Activated CD8-positive, alpha-beta memory T cell treated with anti-CD3 and anti-CD28 coated beads, Interleukin-2, amount 50 U/mL, for 48 hours (primary cell): ENCODE measurements at places on chromosomes 5 and 9.

DNA sequence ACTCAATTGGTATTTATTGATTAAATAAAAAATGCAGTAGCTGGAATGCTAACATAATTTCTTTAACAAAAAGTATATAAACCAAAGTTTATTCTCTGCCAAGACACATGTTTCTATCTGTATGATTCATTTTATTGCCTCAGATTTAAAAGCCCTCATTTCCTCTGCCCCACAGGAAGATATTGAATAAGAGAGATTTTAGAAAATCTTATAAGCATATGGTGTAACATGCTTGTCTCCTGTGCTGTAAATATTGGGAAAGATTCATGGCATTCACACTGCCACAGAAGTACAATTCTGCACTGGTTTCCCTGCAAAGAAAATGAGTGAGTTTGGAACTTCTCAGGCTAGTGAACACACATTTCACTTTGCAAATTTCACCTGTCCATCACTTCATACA is 134.9 kb upstream of the FBXL7 start:
- DNase-seq = no peak

DNA sequence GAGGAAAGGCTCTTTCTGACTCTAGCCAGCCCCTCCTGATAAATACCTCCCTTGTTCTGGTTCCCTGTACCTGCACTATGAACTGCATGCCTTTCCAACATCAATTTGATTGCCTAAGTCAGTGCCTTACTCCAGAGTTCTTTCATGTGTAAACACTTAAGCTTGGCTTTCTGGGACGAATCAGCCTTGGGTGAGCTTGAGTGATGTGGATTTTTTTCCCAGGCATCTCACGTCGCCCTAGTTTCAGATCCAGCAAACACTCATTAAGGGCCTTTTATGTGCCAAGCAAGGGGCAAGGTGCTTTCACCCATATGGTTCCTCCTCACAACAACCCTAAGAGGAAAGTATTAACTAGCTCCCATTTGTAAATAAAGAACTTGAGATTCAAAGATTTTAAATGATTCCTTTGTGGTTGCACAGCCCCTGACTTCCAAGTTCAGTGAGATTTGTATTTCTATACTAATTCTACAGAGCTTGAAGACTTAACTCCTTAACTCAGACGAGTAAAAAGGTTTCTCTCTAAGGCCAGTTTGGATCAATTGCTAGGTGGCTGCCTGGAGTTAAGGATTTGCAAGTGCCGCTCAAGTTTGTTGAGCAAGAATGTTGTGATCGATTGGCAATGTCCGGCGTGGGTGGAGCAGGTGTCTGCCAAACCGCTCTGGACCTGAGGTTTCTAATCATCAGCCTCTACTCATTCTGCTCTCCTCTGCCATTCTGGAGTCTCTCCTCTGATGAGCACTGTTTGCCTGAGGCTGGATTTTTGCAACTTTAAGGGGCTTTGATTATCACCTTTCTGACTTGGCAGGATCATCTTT is 20.2 kb upstream of the TJP2 start:
- peak; percentile 8 for DNase-seq

DNA sequence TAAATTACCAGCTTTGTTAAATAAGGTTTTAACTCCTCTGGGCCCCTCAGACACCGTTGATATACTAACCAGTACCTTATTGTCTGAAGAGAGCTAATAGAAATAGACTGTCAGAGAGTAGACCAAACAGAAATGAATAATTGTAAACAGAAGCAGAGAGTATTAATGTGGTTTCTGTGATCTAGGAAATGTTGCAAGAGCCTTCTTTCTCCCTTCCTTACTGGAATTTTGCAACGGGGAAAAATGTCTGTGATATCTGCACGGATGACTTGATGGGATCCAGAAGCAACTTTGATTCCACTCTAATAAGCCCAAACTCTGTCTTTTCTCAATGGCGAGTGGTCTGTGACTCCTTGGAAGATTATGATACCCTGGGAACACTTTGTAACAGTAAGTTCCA is 5.1 kb downstream of the TYRP1 start:
- DNase-seq = no peak

- DNase-seq = no peak
Observed at GRCh38 chr9:114383521-114384231, 4.1 kb downstream of the AKNA start.

GRCh38 chr5:40395251-40395650 is 284.5 kb upstream of the PTGER4 start:
- DNase-seq = no peak

DNA sequence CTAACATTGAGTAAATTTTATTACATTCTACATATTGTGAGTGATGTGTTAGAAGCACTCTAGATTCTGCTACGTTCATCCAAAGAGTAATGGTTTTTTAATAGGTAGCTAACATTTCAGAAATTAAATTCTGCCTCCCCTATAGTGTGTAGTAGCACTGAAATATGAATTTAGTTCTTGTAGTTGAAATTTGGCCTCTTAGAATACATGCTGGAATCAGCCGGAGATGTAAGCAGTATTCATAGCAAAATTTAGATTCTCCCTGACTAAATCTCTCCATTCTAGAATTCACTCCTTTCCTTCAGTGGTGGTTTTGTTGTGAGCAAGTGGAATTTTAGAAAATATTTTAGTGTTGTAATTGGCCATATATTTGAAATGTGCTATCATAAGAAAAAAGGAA is 799.9 kb upstream of the CDH10 start:
- no peak for DNase-seq

- DNase-seq = no peak
Observed at GRCh38 chr5:42751044-42751443, 5.6 kb upstream of the CCDC152 start.

DNA sequence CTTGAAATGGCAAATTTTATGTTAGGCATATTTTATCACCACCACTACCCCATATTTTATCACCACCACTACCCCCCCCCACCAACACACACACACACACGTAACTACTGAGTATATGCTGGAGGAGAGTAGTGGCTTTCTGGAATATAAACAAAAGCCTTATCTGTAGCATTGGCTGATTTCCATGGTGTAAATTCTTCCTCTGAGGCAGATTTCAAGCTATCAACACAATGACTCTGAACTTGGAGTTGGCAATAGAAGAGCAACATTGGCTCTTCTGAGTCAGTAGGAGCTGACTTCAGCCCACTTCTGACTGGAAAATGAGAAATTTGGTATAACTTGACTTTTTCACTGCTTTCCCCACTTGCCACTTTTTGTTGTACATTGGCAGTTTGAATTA is 143.0 kb downstream of the CAVIN4 start:
- no peak for DNase-seq

DNA sequence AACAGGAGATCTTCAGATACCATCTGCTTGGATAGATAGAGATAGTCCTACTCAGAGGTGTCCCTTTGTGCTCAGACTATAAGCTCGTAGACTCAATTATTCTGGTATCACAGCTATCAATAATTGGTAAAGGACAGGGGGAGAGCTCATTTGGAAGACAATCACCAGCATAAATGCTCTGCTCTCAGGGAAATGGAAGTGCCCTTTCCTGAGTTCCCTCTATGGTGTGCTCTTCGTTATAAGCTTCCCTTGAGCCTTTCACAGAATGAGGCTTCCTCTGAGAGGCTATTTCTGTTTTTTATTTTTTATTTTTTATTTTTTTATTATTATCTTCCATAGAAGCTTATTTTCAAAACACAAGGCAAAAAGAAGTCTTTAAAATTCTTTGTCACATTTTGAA is 1155.7 kb upstream of the DMAC1 start:
- no peak for DNase-seq

DNA sequence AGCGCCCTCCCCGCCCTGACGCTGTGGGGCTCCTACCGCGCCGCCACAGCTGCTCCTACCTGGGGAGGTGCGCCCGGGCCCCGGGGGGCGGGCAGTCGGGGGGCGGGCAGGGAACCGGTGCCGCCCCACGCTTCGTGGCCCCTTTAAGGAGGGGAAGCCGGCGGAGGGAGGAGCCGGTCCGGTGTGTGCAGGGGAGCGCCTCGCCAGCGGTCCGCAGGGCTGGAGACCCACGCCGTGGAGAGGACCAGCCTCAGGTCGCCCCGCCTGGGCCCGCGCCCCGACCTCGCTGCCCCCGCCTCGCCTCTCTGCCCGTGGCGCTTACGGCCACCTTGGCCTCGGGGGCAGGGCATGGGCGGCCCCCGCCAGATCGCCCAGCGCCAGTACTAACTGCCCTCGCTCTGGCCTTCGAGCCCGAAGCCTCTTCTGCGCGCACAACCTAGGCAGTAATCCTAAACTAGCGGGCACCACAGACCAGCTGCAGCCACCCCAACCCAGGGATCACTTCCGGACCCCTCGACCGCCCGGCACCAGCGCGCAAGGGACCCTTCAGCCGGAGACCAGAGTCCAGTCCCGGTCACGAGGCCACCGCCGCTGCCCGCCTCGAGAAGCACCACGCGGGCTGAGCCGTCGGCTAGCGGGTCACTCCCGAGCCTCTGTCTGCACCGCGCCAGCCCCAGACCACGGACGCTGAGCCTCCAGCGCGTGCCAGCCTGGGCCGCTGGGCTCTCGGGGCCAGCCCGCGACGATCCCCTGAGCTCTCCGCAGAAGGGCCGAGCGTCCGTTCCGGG is at the start of gene FOXE1:
TSS of gene FOXE1 (plus strand) at position 171 of the 788 bp plus-strand sequence. CDS start 689 bp downstream, outside the sequence.
- no peak for DNase-seq

GRCh38 chr5:177537389-177538361 is 16.7 kb downstream of the FAM193B start:
- no peak for DNase-seq

DNA sequence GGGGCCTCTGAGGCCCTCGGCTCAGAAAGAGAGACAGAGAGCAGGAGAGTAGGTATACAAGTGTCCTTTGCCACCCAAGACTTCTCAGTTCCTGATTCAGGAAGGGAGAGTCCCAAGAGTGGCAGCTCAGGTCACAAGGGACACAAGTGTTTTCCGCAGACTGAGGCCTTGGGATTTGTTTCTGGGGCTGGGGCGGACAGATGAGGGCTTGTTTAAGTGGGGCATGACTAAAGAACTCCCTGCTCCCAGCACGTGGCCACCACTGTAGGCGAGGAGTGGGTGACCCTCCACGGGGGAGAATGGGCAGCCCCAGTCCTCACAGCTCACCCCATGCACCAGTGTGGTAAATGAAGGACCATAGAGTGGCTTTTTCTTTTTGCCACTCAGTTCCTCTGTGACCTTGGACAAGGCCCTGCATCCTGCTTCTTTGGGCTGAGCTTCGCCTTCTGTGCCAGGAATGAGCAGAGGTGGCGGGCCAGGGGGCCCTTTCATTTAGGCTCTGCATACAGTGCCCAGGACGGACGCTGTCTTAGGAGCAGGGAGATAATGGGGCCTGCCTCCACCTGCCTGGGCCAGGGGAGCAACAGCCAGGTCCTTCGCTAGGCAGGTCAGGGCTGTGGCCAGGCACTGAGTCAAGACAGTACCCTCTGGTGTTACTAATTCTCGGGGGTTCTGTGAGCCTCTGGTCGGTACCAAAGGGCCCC is 50.8 kb downstream of the AMBP start:
- DNase-seq = peak; percentile 18

DNA sequence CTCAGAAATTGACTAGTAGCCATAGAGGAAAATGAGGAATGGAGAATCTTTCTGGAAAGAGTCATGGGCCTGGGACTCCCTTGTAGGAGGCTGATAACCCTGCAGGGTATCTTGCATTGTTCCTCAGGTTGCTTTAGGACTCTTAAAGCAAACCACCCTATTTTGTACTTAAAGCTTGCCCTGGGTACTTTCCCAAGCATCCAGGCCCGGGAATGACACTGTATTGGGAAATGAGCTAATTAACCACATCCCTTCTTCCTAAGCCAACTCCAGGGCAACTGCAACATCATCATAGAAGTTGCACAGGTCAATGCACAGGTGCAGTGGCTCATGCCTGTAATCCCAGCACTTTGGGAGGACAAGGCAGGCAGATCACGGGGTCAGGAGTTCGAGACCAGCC is 55.9 kb downstream of the UGCG start:
- no peak for DNase-seq

DNA sequence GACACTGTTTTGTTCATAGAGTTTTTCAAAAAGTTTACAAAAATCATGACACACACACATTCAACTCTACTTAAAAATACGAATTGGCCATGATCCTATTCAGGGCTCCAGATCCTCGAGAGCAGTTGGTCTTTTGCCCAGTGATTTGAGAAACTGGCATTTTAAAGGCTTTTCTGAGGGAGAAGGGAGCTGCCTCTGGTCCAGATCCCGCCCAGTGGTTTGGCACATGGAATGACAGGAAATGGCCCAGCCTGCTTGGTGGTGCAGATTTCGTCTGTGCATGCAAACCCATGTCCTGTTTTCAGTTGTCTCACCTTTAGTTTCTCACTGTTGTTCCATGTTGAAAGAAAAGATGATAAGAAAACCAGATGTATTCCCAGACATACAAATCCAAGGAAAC is 3.6 kb downstream of the CAMK4 start:
- DNase-seq = no peak

GRCh38 chr9:121860213-121860612 is 208.8 kb downstream of the DAB2IP start:
- no peak for DNase-seq

- DNase-seq = no peak
Observed at GRCh38 chr9:18826248-18826647, 206.8 kb downstream of the SAXO1 start.

GRCh38 chr5:170216257-170216864 is 16.4 kb upstream of the C5orf58 start:
- no peak for DNase-seq

DNA sequence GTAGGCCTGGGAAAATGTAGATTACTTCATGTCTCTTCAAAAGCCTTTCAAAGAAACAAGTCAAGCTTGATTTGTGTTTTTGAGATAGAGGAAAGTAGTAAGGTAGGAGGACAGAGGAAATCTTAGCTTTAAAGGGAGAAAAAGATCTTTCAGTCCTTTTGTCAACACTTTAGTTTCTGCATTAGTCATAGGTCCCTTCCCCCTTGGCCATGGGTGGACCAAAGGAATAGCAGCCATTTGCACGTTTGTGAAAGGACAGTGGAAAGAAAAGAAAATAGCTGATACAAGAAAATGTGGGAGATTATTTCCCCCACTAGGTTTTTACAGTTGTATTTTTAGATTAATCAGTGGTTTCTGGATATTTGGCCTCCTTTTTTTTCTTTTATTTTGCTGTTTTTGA is 121.9 kb upstream of the GRHPR start:
- DNase-seq = no peak

DNA sequence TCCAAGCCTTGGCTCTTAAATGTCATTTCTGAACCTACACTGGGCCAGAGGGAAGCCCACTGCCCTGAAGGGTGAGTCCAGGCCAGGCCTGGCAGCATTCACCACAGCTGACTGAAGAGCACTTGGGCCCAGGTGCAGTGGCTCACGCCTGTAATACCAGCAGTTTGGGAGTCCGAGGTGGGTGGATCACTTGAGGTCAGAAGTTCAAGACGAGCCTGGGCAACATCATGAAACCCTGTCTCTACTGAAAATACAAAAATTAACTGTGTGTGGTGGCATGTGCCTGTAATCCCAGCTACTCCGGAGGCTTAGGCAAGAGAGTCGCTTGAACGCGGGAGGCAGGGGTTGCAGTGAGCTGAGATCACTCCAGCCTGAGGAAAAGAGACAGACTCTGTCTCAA is 5.1 kb downstream of the CCIN start:
- DNase-seq = no peak
